NCI-H1417 treated with DMSO at 0.1 percent for 48 hours (cell line): ENCODE measurements at places on chromosomes 3 and 15.

DNA sequence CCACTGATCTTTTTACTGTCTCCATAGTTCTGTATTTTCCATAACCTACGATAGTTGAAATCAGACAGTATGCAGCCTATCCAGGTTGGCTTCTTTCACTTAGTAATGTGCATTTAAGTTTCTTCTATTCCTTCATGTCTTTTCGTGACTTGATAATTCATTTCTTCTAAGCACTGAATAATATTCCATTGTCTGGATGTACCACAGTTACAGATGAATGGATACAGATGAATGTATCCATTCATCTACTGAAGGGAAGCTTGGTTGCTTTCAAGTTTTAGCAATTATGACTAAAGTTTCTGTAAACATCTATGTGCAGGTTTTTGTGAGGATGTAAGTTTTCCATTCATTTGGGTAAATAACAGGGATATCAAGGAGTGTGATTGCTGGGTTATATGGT is 124.8 kb downstream of the NSUN3 start:
- DNase-seq, result no peak

GRCh38 chr3:59772416-59773408 is 722.9 kb upstream of the CFAP20DC start:
- DNase-seq, result no peak

DNA sequence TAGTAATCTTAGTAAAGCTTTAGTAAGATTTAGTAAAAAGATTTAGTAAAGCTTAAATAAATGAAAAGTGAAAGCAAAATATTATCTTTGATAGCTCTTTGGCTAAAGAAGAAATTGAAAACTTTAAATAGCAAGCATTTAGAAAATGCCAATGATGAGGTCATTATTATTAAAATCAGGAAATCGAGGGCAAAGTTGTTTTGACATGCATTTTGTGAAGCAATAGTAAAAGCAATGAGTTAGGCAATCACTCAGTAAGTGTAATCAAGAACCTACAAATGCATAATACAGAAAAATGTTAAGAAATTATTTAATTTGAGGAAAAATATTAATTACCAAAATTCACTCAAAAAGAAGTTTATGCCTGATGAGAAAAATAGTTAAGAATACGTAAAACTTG is 280.3 kb upstream of the MME start:
- no peak for DNase-seq

DNA sequence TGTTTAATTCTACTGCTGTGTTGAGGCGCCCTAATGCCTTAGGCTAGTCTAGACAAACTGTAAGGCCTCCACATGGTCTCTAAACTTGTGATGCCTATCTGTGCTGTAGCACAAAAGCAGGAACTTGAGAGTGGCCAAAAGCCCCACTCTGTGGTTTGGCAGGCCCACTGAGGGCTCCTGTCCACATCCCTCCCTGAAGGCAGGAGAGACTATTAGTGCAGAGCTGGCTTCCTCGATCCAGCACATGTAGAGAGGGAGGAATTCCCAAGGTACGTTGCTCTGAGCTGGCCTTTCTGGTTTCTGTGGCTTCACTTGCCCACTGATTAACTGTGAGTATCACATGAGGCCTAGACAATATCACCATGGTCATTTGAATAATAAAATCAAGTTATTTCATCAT is 90.6 kb downstream of the POLR2M start:
- no peak for DNase-seq

DNA sequence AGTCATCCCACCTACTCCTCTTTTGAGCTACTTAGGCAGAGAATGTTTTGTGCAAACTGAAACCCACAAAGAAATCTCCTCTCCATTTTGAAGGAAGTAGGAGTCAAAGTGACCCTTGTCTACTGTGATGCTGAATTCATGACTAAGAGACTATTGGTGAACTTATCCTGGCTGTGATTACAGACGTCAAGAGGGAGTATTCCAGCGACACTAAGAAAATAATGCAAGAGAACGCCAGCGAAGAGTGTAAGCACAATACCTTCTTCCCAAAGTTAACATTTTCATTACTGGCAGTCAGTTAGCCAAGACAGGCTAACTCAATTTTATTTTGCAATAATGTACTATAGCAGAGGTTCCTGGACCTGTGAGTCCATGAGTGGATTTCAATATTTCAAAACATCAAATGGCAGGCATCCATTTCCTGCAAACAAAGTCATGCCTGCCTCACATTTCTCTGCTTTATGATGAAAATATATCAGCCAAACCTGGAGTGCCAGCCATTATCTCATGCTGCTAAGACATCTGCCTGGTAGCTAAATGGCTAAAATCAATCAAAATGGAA is 59.0 kb downstream of the CTNNB1 start:
- no peak for DNase-seq

GRCh38 chr15:55796321-55796965 is 53.5 kb upstream of the PRTG start:
- DNase-seq, result no peak

- no peak for DNase-seq
Measured at GRCh38 chr15:72163719-72164118, 33.9 kb downstream of the GRAMD2A start.

DNA sequence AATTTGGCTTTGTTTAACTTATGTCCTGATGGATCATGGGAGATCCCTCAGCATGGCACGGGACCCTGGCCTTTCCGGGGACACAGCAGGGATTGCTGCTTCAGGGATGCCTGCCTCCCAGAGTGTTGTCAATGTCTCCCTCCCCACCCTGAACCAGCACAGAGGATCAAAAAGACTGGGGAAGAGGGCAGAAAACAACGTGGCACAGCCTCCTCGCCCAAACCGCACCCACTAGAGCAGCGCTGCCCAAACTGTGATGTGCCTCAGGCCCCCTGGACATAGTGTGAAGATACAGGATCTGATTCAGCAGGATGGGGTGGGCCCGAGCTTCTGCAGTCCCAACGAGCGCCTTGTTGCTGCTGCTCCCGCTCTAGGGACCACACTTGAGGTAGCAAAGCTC is 34.5 kb downstream of the SLC6A20 start:
- no peak for DNase-seq

GRCh38 chr3:195467641-195468390 is 25.0 kb upstream of the ACAP2 start:
- no peak for DNase-seq

- no peak for DNase-seq
Measured at GRCh38 chr15:68112706-68113105, 58.6 kb downstream of the PIAS1 start.

- no peak for DNase-seq
Measured at GRCh38 chr15:79973456-79974195, 2.6 kb upstream of the BCL2A1 start.

- DNase-seq, result no peak
Measured at GRCh38 chr3:184383033-184383740, 3.3 kb downstream of the CHRD start.

DNA sequence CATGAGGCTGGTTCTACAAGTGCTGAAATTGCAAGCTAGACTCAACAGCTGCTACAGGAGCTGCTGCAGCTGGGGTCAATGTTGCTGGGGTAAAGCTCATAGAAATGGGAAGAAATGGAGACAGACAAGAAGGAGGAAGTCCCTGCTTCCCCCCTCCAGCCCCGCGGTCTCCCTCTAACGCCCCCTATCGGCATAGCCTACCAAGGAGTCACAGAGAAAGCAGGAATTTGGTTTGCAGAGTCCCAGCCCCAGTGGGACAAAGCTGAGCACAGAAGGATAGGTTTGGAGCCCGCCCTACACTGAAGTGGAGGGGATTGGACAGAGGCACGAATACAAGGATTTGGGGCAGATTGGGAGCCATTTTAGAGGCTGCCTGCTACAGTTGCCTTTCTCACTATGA is 176.9 kb upstream of the ANKRD28 start:
- DNase-seq, result no peak

DNA sequence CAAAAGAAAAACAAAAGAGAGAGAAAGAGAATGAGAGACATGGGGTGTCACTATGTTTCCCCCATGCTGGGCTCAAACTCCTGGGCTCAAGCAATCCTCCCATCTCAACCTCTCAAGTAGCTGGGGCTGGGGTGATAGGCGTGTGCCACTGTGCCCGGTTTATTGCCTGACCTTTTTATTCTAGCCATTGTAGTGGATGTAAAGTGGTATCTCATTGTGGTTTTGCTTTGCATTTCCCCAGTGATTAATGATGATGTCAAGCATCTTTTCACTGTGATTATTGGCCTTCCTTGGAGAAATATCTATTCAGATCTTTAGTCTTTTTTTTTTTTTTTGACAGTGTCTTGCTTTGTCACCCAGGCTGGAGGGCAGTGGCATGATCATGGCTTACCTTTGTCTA is 37.7 kb upstream of the GK5 start:
- DNase-seq, result no peak

DNA sequence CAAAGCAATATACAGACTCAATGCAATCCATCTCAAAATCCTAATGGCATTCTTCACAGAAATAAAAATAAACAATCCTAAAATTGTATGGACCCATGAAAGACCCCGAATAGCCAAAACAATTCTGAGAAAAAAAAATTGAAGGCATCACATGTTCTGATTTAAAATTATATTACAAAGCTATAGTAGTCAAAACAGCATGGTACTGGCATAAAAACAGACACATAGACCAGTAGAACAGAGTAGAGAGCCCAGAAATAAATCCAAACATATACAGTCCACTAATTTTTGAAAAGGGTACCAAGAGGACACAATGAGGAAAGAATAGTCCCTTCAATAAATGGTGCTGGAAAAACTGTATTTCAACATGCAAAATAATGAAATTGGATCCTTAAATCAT is 70.4 kb upstream of the THRB start:
- no peak for DNase-seq

GRCh38 chr3:135157045-135157740 is 362.1 kb downstream of the EPHB1 start:
- DNase-seq, result no peak

DNA sequence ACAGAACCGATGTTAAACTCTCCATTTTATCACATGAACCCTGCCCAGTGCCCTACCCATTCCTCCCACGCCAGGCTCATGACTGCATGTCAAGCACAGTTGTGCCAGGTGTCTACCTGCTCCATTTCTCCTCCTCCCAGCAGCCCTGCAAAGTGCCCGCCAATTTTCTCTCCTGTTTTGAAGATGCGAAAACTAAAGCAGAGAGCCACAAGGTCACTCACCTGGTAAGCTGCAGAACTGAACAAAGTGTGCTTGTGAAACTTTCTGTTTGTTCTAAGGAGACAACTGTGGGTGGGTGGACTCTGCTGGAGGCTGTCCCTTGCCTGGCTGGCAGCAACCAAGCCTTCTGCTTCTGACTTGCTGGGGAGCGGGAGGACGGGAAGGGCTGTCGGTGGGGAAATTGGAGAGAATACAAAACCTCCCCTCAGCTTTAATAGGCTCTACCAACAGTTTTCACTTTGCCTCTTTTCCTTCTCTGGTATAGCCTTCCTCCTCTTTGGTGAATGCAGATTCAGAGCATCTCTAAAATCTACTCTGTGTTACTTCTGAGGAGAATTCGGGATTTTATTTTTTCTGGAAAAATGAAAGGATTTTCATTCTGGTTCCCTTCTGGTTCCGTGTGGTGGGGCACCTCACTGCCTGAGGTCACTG is 23.0 kb downstream of the LIMD1 start:
- DNase-seq, result no peak

DNA sequence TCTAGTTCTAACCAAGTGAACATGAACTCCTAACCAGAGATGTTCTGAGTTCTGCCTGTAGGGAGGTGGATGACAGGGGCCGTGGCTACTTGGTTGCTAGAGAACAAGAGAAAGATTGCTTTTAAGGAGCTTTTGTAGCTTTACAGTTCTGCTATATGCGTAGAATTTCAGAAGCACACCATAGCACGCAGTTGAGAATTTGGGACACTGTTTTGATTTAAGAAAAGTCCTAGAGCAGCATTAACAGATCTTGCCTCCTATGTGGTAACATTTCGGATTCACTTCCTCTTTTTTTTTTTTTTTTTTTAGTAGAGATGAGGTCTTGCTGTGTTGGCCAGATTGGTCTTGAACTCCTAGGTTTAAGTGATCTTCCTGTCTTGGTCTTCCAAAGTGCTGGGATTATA is 181.7 kb downstream of the TCF12 start:
- DNase-seq, result no peak

GRCh38 chr15:58627701-58628100 is 121.8 kb downstream of the ADAM10 start:
- no peak for DNase-seq

DNA sequence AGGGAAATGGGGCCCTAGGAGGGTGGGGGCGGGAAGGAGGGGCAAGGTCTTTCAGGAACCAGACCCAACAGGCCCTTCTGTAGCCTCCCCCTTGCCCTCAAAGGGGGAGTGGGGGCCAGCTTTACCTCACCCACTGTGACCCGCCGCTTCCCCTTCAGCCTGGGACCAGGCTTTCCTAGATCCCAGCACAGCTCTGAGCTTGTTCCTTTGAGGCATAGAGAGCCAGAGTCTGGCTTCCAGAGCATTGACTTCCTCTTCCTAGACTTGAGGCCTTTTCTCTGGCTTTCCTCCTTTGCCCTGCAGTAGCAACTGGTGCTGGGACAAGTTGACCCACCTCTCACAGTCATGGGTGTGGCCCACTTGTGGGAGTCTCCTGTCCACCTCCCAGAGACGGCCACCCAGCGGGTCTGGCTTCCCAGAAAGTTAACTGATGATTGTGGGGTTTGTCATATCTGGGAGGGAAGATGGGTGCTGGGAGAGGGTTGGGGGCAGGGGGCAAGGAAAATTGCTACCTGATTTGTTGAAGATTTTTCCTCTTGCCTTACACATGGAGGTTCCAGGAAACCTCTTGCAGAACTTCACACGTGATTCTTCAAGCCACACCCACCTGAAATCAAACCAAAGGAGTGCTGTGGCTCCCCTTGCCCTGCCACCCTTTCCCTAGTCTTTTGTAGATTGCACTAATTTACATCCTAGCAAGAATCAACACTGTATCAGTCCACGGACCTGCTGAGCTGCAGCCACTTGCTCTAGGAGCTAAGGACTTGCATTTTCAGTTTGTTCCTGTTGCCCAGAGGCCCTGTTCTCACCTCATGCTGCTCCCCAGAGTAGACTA is 4.1 kb upstream of the CHST14 start:
- no peak for DNase-seq

DNA sequence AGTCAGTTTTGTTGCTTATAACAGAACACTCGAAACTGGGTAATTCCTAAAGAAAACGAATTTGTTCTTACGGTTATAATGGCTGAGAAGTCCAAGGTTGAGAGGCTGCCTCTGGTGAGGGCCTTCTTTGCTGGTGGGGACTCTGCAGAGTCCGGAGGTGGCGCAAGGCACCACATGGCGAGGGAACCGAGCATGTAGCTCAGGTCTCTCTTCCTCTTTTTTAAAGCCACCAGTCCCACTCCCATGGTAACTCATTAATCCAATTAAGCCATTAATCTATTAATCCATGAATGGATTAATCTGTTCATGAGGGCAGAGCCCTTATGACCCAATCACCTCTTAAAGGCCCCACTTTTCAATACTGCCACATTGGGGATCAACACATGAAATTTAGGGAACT is 50.0 kb downstream of the ROPN1B start:
- DNase-seq, result no peak

- no peak for DNase-seq
Measured at GRCh38 chr15:96363707-96364106, 33.2 kb downstream of the NR2F2 start.

DNA sequence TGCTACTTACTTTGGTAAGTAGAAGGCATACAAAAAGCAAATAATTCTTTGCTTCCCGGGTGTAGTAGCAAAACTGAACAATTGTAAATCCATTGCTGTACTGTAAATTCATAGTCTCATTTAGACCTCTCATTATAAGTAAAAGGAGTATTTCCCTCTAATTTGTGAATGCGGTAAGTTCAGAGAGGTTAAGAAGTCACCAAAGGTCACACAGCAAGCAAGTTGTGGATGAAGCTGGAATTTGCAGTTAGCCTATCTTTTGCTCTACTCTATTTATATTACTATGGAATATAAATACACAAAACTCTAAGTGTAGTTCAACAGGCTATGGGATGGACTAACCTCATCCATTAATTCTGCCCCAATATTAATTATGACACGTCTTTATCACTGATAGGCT is 508.3 kb downstream of the MCTP2 start:
- no peak for DNase-seq
